ENCODE measurements at places on chromosomes 16 and 17.

DNA sequence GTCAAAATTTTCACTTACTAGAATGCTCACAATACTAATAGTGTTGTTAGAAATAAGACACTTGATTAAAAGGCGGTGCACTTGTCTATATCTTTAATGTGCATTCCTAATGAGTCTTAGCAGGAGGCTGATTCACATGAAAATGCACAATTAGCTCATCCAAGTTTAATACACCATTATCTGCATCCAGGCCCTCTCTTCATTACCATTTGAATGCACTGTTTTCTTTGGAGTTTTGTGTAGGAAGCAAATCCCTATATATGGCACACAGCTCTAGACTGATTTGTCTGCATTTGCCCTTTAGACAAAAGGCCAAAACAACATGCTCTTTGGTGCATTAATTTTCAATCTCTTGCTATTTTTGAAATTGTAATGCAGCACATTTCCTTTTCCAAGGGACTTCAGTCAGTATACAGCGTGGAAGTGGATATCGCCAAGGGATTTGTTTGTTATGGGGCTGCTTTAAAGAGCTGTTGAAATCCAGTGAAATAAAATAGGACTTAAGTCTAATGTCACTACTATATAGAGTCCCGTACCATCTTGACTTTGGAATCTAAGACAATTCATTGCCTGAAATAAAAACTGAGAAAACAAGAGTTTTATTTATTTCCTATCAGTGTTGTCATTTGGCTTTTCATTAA lies 257.6 kb upstream of the CPHXL start:
- no peak for DNase-seq

GRCh38 chr16:13056607-13057006 lies 155.2 kb downstream of the SHISA9 start:
- DNase-seq: no peak

GRCh38 chr16:30760577-30761426 lies 1.1 kb downstream of the CFAP119 start:
- no peak for DNase-seq

DNA sequence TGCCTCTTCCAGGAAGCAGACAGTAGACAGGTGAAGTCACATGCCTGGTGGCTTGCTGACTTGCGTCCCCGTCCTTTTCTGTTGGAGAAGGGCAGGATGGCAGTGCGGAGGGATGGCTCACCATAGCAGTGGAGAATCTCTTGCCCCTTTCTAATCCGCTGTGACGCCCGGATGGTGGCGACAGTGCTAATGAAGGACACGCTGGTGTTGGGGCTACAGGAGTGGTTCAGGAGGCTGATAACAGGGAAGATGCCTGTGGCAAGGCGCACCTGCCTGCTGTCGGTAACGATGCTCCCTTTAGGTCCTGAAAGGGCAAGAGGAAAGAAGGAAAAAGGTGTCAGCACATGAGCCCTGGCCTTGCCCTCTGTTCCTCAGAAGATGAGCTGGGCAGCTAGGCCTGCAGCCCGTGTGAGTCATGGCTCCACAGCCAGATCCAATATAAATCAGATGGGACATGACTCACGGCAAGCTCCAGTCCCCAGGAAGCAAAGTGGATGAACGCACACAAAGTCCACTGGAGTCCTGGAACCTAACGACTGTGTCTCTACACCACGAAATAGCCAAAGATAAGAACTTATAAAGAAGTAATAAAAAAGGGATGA lies 25.5 kb downstream of the SERPINF1 start:
- DNase-seq: peak; percentile 93

DNA sequence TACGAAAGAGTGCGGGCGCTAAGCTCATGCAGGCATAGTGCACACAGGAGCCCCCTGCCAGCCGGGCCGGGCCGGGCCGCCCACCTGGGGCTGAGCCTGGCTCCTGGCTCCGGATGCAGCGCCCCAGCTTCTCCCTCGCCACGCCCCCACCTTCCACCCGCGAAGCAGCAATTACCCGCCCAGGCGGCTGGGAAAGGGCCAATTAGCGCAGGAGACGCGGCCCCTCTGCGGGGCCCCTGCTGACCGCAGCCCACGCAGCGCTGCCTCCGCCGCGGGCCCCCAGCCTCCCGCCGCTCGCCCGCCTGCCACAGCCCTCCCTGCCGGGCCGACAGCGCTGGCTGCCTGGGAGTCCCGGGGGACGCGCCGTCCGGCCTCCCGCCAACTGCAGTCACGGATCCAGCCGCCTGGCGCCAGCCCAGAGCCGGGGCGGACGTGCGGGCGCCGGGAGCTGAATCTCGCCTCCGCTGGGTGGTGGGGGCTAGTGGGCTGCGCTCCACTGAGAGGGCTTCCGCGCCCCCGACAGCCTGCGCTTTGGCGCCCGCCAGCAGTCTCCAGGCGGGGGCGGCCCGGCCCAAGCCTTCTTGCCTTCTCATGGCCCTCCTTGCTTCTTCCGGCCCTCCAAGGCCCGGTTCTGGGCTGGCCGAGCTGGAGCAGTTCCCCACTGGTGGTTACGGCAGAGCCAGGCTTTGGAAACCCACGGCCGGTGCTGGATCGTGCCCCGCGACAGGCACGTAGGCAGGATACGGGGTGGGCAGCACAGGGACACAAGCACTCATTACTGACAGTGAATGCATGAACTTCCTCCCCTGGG lies 14.9 kb upstream of the CBFB start:
- DNase-seq: no peak

DNA sequence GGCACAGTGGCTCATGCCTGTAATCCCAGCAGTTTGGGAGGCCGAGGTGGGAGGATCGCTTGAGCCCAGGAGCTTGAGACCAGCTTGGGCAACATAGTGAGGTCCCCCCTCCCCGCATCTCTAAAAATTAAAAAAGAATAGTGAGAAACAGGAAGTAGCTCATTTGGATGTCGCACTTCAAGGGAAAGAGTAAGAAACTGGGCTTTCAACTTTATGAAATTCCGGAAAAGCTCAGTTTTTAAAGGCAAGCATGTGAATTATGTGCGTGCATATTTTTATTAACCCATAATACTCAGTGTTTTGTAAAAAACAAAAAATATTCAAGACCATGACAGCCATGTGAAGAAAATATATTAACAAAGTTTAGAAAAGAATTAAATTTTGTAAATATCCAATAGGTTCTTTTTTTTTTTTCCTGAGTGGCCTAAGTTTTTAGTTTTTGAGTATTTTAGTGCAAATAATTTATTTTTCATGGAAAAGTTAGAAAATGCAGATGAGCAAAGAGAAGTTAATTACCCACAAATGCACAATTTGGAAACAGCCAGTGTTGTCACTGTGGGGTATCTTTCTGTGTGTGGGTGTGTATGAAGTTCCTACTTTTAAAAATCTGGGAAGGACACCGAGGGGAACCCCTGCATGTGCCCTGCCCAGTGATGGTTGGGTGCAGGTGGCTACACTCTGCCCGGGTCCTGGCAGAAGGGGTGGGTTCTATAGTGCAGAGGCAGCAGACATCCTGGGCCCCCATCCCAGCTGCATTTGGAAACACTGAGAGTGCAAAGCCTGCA lies 40.0 kb downstream of the CIBAR2 start:
- DNase-seq: no peak

DNA sequence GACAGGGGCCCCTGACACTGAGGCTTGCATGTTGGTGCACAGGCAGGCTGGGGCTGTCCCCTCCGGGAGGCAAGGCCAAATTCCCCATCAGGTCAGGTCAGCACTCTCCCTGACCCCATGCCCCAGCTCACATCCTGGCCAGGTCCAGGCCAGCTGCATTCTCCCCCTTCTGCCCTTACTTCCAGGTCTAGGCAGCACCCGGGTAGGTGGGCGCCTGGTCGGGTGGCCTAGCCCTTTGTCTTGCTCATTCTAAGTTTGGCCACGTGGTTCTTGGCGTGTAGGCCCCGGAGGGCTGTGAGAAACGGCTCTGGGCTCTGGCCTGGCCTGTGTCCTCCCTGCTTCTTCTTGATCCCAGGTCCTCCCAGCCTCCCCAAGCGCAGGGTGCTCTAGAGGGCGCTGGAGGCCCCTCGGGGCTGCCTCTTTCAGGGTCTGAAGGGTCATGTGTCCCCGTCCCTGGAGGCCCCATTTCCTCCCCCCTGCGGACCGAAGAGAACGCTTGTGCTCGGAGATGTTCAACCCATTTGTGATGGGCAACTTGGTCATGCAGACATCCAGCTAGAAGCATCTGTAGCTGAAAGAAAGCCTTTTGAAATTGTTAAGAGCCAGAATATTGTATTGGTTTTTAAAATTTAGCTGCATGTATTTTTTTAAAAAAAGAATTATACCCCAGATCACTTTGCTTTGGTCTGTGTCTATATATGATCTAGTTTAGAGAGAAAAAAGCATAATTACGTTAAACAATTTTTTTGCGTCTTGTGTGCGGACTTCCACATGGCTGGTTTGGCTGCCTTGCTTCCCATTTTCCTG lies 6.7 kb downstream of the BAHCC1 start:
- DNase-seq: no peak

DNA sequence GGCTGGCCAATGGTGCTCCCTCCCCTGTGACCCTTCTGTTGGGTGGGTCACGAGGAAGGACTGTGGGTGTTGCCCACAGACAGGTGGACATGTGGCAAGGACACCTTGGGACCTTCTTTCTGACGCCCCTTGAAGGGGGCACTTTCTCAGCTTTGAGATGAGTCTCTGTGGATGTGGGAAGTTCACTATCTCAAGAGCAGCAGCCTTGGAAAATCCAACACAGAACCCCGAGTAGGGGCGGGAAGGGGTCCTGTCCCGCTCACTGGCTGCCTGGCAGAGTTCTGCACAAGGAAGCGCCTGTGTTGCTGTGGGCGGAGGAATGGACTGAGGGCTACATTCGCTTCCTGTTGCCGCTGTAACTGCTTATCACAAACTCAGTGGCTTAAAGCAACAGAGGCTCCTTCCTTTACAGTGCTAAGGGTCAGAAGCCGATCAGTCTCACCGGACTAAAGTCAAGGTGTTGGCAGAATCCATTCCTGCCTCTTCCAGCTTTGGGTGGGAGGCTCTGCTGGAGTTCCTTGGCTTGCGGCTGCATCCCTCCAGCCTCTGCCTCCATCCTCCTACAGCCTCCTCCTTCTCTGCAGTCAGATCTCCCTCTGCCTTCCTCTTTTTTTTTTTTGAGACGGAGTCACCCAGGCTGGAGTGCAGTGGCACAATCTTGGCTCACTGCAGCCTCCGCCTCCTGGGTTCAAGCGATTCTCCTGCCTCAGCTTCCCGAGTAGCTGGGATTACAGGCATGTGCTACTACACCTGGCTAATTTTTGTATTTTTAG lies 305.2 kb downstream of the SEC14L1 start:
- no peak for DNase-seq

DNA sequence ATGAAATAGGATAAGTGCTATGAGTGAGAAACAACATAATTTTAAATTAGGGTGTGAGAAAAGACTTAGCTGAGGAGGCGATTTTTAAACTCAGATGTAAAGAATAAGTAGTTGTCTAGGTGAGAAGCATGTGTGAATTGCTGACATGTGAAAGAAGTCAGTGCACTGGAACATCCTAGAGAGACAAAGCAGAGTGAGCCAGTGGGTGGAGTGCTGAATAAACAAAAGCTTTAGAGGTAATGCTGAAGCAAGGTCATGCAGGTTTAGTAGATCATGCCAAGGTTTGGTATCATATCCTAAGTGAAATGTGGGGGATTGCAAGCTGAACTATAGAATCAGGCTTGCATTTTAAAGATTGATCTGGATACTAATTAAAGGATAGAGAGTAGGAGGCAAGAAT lies 89.4 kb downstream of the KIF2B start:
- peak; percentile 19 for DNase-seq

GRCh38 chr17:20128036-20128667 lies 119.0 kb downstream of the SPECC1 start:
- peak; percentile 30 for DNase-seq

DNA sequence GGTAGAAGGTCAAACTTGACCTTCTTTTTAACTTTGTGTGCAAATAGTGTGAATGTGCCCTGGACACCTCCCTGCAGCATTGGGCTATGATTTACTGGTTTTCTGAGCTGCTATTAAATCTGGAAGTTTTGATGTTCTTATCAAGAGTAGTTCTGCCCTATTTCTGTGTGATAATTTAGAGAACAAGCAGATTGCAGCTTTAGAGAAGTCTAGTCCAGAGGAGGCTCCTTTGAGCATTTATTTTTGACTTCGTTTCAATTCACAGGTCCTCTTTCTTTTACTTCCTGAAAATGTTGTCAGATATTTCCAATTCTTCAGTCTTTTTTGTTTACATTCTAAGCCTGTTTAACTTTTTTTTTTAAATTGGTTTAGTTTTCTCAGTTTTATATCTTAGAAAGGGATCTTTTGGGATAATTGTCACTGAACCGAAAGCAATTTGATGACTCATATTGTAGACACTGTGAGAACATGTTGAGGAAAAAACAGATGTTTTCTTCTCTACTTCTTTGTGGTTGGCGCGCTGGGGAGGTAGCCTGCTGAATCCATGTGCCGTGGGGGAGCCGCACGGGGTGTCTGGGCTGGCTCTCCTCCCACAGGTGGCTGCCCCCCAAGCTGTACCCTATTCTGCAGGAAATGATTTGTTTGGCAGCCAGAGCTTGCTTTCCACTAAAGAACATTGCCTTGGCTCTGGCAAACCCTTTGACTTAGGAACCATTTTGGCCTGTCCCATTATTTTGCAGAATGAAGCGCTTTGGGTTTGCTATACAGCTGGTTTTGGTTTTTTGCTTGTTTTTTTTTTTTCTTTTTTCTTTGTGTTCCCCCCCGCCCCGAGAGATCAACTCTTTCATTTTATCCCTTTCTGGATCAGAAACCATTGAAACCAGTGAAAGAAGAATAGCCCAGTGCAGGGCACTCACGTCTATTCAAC lies 53.4 kb downstream of the MFSD11 start:
- peak; percentile 62 for DNase-seq

- no peak for DNase-seq
Observed at GRCh38 chr16:84054916-84055315, 12.3 kb upstream of the SLC38A8 start.

DNA sequence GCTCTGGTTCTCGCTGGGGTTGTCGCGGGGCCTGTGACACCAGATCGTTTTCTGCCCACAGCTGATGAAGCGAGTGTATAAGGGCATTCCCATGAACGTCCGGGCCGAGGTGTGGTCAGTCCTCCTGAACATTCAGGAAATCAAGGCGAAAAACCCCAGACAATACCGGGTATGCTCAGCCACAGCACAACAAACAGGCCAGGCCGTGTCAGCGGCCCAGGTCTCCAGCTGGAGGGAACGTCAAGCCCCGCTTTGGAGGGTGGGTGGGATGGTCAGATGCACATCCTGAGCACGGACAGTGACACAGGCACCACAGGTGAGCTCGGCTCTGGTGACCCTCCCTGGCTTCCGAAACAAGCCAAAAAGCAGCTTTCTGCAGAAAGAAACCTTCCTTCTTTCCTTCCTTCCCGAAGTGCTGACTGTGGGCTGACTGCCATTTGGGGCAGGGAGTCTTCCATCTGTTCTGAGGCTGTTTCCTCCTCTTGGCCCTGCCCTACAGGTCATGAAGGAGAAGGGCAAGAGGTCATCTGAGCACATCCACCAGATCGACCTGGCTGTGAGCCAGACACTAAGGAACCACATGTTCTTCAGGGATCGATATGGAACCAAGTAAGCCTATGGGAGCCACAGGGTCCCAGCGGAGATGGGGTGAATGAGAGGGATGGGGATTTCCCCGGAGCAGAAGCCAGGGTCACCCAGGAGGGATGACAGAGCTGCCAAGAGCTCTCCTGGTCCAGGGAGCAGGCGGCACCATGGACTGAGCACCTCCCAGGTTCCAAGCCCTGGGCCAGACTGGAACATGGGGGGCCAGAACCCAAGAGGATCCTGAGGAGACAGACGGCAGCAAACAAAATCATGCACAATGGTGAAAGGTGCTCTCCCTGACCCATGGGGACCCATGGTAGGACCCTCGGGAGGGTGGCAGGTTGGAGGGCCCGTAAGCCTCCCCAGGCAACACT lies 79.4 kb downstream of the GOSR1 start:
- DNase-seq: no peak

- DNase-seq: no peak
Observed at GRCh38 chr17:310111-311010, 42.2 kb downstream of the RPH3AL start.

- no peak for DNase-seq
Observed at GRCh38 chr16:1057252-1057932, 15.2 kb upstream of the SSTR5 start.
